ENCODE measurements at places on chromosomes 16 and 17. TPM values are rescaled to one million over a fixed set of nuclear protein-coding genes. Genes with fewer than 3 reads are reported as not detected.
A peak's percentile ranks its signal among the peaks of the same experiment; 100 is the strongest.

DNA sequence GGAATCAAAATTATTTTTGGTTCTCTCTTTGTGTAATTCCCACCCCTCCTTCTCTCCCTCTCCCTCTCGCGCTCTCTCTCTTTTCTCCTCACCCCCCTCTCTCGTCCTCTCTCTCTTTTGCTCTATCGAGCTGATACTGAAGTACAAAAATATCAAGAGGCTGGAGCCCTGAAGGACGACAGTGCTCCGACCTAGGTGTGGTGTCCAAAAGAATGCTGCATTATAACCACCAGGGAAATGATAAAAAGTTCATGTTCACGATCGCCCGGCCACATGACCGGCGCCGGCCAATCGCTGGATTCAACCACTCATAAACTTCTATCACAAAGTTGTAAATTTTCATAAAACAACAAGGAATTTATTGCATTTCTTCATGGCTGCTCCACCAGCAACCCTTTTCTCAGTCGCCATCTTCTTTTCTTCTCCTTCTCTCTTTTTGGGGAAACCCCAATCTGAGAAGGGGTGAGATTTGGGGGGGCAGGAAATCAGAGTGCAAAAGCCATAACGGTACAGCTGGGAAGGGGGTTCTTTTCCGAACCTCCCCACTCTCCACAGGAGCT is at the start of gene HOXB6:
Gene HOXB6 (minus strand): TSS at position 217 of the 560 bp plus-strand sequence. CDS start 6,836 bp downstream, outside the sequence.
- peak within 1 kb of the TSS; percentile 16 for H3K27ac ChIP-seq
- peak within 1 kb of the TSS; percentile 43 for H3K4me3 ChIP-seq
- H3K36me3 ChIP-seq: peaks cover 6% of the 10 kb centered on the region
- no peak for DNase-seq

GRCh38 chr17:42285346-42286050 is 2.8 kb upstream of the STAT5A start:
- H3K4me3 ChIP-seq: no peak overlapping the region
- H3K27ac ChIP-seq: no peak overlapping the region
- no peaks in the 10 kb centered on the region for H3K27me3 ChIP-seq
- DNase-seq: no peak

GRCh38 chr17:9432134-9432885 is 143.3 kb downstream of the STX8 start:
- H3K36me3 ChIP-seq: no peaks in the 10 kb centered on the region
- DNase-seq: peak; percentile 67
- no peak overlapping the region for H3K27ac ChIP-seq
- no peaks in the 10 kb centered on the region for H3K27me3 ChIP-seq
- H3K4me1 ChIP-seq: no peaks in the 10 kb centered on the region

DNA sequence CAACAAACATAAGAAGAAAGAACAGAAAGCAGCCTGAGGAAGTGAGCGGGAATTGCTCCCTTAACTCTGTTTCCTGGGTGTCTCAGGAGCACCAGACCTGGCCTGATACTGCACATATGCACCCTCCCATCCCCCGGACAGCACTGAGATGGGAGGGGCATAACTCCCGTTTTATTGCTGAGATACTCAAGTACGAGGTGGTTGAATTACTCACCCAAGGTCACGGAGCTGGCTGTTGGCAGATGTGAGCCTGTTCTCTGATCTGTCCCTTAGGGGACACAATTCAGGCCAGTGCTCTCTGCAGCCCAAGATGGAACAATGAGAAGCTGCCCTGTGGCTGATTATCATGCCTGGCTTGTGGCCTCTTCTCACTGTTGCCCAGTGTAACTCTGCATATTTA is 9.1 kb upstream of the MED9 start:
- no peak overlapping the region for H3K27ac ChIP-seq
- peaks cover 18% of the 10 kb centered on the region for H3K27me3 ChIP-seq
- H3K4me1 ChIP-seq: no peaks in the 10 kb centered on the region
- no peaks in the 10 kb centered on the region for H3K36me3 ChIP-seq
- H3K4me3 ChIP-seq: no peak overlapping the region
- peak; percentile 16 for DNase-seq

DNA sequence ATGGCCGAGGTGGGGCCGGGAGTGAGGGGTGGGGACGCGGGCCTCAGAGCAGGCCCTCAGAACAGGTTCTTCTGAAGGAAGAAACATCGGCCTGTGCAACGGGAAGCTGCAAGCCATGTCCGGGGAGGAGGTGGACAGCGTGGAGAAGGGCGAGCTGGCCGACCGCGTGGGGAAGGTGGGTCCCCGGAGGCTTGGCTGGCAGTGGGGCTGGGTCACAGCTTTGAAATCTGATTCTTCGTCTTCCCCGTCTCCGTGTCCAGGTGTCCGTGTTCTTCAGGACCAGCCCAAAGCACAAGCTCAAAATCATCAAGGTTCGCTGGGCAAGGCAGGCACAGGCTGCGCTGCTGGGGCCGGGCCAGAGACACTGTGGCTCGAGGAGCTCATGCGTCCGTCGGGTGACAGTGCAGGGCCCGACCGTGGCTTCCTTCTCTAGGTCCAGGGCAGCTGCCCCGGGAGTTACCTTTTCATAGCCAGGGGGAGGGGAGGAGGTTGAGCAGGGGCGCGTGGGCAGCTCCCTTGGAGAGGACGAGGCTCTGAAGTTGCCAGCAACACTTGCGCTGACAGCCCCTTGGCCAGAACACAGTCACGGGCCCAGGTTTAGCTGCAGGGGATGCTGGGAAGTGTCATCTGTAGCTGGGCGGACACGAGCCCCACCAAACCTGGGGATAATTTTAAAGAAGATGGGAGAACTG is 51.3 kb downstream of the MEAK7 start:
- no peaks in the 10 kb centered on the region for H3K4me1 ChIP-seq
- H3K4me3 ChIP-seq: no peak overlapping the region
- DNase-seq: no peak
- H3K27me3 ChIP-seq: no peaks in the 10 kb centered on the region
- no peaks in the 10 kb centered on the region for H3K36me3 ChIP-seq

- H3K4me3 ChIP-seq: no peak overlapping the region
- no peaks in the 10 kb centered on the region for H3K27me3 ChIP-seq
- H3K27ac ChIP-seq: no peak overlapping the region
Measured at GRCh38 chr17:10349403-10349802, 23.4 kb downstream of the MYH13 start.

GRCh38 chr17:72321896-72322295 is 201.1 kb downstream of the SOX9 start:
- H3K27me3 ChIP-seq: no peaks in the 10 kb centered on the region

GRCh38 chr16:31455601-31456314 is 3.5 kb upstream of the ARMC5 start:
- H3K27me3 ChIP-seq: no peaks in the 10 kb centered on the region
- H3K27ac ChIP-seq: peak overlapping the region; percentile 26
- peaks cover 28% of the 10 kb centered on the region for H3K4me1 ChIP-seq
- no peak for DNase-seq
- no peak overlapping the region for H3K4me3 ChIP-seq

RCVRN gene
- total RNA-seq: not detected

SECTM1 gene
- total RNA-seq: 31.1 TPM

TBC1D3I gene
- 0.51 TPM for total RNA-seq

Measured in fibroblast of lung (primary cell).